ENCODE measurements at places on chromosomes 4 and X.

- no peak for DNase-seq
Observed at GRCh38 chr4:137375111-137375850, 157.0 kb downstream of the PCDH18 start.

DNA sequence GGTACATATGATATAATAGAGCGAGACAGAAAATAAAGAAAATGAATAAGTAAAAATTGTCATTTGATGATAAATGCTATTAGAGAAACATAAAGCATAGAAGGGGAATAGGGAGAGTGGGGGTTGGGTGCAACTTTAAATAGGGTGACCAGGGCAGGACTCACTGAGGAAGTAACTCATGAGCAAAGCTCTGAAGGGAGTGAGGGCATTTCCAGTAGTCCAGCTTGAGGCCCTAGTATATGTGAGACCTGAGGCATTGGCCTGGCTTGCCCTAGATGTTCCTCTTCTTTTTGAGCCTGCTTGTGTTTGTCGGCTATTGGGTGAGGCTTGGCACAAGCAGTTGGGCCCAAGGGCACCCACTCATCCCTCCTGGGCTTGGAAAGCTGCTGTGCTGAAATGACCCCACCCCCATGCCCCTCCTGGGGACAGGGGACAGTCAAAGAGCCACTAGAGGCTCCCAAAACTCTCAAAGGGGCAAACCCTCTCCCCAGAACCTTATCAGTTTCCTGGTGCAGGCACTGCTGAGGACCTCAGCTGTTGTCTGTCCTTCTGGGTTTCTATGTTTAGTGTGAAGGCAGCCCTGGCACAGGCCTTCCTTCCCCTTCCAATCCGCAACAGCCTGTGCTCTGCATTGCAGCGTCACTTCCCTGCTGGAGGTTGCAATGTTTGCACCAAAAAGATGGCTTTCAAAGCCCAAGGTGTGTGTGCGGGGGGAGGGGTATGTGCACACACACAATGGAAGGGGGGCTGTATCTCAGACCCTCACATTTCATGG lies 40.1 kb downstream of the APLN start:
- DNase-seq: no peak

- DNase-seq: no peak
Observed at GRCh38 chr4:133148690-133149363, at the start of gene PCDH10. TSS of gene PCDH10 (plus strand) at chr4:133149294. CDS start at chr4:133150141, 847 bp downstream.

DNA sequence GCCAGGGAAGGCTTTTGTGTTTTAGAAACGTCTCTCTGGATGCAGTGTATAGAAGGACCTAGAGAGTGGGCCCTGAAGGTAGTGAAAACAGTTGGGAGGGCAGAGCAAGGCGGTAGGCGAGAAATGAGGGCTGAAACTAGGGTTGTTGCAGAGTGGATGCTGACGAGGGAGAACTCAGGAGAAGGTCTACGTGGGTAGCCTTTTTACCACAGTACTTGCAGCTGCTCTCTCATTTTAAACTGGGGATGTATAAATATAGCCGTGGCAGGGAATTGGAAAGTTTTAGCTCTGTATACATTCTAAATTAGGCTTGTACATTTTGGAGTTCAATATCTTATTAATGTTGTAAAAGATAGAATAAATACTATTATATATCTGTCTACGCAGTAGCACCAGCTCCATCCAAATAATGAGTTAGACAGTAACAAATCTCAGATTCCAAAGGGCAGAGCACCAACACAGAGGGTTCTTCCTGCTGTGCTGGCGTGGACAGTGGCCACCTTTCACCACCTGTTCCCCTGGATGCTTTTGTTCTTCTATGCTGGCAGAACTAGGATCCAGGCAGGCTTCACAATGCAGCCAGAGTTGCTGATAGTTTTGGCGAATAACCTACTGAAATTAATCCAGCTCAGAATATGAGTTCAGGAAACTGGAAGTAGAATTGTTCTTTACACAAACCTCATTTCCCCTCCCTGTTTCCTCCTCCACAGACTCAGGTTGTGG lies 31.7 kb downstream of the CCNG2 start:
- no peak for DNase-seq

- no peak for DNase-seq
Observed at GRCh38 chr4:48428926-48429325, 54.2 kb upstream of the SLC10A4 start.

DNA sequence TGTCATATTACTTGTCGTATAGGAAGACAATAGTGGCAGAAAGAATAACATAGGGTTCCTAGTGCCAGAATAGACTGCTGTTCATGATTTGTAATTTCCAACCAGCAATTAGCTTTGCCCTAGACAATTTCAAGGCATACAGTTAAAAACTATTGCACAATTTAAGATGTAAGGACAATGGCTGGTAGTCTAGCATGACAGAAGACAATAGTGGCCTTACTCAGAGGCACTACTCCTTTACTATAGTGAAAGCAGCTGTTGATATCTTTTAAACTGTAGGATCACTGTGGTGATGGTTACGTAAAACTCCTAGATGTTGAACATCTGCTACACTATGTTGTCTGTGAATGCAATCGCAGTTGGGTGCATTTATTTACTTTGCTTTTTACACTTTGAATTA lies 234.5 kb downstream of the RBMX2 start:
- DNase-seq: no peak

DNA sequence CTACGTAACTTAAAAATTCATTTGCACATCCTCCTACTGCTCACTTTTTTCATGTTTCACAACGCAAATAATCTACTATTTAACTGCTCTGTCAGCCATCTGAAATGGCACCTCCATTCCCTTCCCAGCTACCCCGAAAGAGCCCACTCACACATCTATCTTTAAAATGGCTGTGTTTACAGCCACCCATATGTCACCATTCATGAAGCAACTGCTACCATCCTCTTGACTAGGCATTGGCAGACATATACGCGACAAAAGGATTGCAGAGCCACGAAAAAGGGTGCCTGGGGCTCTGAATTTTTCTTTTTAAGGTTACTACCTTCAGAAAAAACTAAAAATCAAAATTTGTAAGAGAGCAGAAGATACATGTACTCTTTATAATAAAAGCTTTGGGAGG lies 11.5 kb downstream of the SH3RF1 start:
- no peak for DNase-seq

DNA sequence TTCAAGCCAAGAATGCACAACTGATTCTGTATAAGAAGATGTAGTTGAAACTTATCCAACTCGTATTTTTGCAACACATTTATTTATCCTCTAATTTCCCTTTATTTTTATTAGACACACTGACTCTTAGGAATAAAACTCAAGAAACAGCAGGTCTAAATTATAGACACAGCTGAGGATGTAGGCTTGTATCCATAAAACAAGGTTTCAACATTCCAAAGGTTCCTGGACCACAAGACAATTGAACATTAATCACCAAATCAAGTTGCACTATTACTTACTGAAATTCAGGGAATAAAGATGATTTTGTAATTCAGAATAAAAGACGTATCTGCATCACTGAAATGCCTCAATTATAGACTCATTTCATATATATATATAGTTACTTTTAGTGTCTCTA lies 683.5 kb upstream of the GRIA3 start:
- no peak for DNase-seq

GRCh38 chrX:65841263-65841662 lies 173.8 kb downstream of the MSN start:
- no peak for DNase-seq

- no peak for DNase-seq
Observed at GRCh38 chrX:48935301-48935670, 16.5 kb upstream of the PIM2 start.

DNA sequence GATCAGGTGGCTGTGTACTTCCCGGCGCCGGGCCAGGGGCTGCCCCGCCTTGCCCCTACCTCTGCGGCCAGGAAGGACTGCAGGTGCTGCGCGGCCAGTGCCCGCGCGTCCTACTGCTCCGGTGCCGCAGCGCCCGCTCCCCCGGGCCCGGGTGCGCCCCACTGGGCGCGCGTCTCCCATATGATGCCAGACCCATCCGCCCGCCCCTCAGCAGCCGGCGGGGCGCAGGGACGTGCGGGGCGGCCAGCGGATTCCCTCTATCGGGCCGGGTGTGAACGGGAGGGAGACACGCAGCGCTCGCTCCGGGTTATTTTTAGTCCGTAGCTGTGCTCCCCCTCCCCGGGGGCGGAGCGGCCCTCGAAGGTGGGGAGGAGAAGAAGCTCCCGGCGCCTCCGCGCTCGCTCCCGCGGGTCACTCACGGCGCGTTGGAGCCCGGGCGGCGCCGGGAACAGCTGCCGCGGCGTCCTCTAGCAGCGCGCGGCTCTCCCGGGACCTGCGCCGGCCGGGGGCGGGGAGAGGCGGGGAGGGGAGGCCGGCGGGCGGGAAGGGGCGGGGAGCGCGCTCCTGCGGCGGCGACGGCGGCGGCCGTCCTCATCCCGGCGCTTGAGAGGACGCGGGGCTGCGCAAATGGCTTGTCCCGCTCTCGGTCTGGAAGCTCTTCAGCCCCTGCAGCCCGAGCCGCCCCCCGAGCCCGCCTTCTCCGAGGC lies 103.6 kb downstream of the UCHL1 start:
- DNase-seq: no peak

Data from OCI-LY7 (cell line).